ENCODE measurements at places on chromosomes 5 and 9. TPM values are rescaled to one million over a fixed set of nuclear protein-coding genes. Genes with fewer than 3 reads are reported as not detected.

- DNase-seq, result no peak
Observed at GRCh38 chr5:35502206-35502605, 115.5 kb upstream of the SPEF2 start.

DNA sequence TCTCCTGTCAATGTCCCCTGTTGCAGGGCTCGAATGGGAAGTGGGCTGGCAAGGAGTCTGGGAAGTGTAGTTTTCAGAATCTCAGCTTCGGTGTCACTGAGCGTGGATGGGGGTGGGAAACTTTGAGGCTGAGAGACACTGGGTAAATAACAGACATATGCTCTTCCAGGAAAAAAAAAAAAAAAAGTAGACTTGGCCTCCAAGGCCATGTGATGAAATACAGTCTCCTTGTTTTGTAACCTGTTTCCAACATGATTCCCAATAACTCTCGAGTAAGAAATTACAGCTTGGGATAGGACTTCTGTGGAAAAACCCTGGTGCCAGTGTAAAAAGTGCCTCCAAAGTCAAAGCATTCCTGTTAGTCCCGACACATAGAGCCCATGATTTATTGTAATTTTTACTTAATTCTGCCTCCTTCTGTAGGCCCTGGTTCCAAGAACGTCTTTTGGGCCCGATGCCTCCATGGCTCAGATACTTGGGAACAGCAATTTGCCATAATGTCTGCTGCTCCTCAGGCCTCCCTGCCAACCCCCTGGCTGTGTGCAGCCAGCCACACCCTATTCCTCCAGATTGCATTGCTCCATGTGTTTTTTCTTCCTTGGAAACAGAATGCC lies 119.5 kb upstream of the TNC start:
- no peak for DNase-seq

- no peak for DNase-seq
Observed at GRCh38 chr5:5524327-5524726, 101.8 kb downstream of the ICE1 start.

OR2S2 gene
- 0.27 TPM for total RNA-seq

DNA sequence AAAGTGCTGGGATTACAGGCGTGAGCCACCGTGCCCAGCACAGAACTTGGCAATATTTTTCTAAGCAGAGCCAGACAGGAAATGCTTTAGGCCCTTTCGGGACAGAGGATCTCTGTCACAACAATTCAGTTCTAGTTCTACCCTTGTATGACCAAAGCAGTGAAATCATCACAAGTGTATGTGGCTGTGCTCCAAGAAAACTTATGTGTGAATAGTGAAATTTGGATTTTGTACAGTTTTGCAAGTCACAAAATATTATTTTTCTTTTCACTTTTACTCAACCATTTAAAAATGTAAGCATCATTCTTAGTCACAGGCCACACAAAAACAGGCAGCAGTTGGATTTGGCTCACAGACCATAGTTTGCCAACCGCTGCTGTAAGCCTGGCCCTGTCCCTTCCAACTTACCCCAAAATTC lies 20.4 kb upstream of the PRUNE2 start:
- DNase-seq, result no peak

SCGB3A2 gene
- total RNA-seq, result 32.0 TPM

DNA sequence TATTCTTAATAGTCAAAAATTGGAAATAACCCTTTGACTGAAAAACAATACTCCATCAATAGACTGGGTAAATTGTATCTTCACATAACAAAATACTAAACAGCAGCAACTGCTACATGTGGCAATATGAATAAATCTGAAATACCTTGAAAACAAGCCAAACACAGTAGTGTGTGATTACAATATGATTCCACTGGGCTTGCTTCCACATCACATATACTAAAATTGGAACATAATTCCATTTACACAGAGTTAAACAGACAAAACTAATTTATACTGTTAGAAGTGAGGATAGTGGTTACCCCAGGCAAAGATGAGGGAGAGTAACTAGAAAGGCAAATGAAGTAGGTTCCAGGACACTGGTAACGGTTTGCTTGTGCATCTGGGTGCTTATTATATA lies 20.4 kb downstream of the FNIP1 start:
- no peak for DNase-seq

DNA sequence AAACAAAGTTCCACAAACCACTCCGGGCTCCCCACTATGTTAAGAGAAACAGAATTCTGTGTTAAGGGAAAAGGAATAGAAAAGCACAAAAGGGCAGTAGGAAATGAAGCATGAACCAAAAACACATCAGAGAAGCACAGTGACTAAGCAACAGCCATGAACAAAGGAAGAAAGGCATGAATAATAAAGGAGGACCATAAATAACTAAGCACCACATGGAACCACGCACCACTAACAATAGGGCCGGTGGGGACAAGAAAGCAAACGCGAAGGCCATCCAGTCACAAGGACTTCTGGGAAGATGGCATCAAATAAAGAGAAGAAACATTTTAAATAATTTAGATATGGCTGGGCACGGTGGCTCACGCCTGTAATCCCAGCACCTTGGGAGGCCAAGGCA lies 18.0 kb downstream of the PRUNE2 start:
- DNase-seq, result no peak

DNA sequence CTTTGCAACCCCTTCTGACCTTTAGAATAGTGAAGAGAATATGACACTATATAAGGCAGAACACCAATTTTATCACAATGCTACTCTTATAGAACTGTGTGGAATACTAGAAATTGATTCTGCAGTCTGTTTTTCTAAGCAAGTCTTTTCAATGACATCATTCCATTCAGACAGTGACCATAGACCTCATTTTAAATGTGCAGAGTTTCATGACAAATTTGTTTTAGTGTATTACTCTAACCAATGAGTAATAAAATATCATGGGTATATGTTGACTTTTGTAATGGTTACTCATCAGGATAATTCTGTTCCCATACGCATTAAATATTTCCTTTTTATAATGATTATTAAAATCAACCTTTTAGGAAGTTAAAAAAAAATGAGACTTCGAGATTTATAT lies 219.9 kb downstream of the COX7C start:
- no peak for DNase-seq

- DNase-seq, result no peak
Observed at GRCh38 chr5:149635394-149635793, 54.1 kb downstream of the ARHGEF37 start.

TEX48 gene
- total RNA-seq, result not detected

DNA sequence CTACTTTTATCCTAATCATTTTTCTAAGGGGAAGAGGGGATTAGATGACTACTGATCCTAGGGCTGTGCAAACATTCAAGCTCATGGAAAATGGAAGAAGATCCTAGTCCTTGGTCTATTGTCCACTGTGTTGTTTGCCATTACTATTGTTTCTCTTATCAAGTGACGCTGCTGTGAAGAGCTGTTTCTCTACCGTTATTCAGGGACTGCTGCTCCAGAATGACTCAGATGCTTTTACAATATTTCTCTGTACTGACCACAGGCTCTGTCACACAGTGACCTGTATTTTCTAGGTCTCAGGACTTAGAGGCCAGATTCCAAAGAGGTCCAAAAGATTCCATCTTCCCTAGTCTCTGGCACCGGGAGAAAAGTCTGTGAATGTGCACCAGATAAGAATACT lies 159.5 kb upstream of the CHD1 start:
- DNase-seq, result no peak

- DNase-seq, result no peak
Observed at GRCh38 chr9:101388507-101388993, 3.7 kb upstream of the BAAT start.

DNA sequence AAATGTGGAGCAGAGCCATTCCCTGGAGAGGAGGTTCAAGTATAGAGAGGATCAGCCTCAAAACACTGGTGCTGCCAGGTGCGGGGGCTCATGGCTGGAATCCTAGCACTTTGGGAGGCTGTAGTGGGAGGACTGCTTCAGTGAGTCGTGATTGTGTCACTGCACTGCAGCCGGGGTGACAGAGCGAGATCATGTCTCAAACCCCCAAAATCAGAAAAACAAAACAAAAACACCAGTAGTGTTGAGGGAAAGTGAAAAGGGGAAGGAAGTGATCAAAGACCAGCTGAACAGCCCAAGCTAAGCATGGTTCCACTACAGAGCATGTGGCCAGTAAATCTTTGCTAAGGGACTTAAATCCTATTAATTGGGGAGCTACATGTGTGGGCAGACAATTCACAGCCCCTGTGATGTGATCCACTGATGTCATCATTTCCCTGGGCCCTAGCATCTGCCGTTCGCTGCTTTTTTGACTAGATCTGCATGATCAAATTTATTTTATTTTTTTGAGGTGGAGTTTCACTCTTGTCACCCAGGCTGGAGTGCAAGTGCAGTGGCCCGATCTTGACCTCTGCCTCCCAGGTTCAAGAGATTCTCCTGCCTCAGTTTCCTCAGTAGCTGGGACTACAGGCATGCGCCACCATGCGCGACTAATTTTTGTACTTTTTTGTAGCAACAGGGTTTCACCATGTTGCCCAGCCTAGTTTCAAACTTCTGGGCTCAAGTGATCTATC lies 2.7 kb upstream of the PCBD2 start:
- no peak for DNase-seq

ABITRAM gene
- total RNA-seq, result 13.7 TPM

OGN gene
- 43.5 TPM for total RNA-seq

PHF24 gene
- 0.08 TPM for total RNA-seq

IL3 gene
- total RNA-seq, result 0.37 TPM

GRCh38 chr5:143011585-143011984 lies 241.4 kb downstream of the ARHGAP26 start:
- DNase-seq, result no peak

CCL27 gene
- total RNA-seq, result not detected

GRCh38 chr5:436641-436975 lies 6.4 kb upstream of the EXOC3 start:
- no peak for DNase-seq

GRCh38 chr9:84827216-84827765 lies 157.8 kb downstream of the NTRK2 start:
- DNase-seq, result no peak

GRCh38 chr9:114790521-114790920 lies 15.3 kb downstream of the TNFSF15 start:
- no peak for DNase-seq

DNA sequence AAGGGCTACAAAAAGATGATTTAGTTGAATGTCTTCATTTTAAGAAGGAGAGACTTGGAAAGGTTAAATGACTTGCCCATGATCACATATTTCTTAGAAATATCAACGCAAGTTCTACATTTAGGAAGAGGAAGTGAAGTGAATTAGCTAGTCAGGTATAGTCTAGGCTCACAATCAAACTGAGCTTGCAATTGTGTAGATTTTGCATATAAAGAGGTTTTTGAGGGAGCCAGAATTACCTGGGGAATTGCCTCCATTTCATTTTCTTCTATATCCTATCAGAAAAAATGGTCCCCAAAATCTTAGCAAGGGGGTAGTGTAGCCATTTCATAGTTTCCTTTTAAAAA lies 71.3 kb downstream of the MFAP3 start:
- DNase-seq, result no peak

RECK gene
- 15.3 TPM for total RNA-seq

- peak; percentile 69 for DNase-seq
Observed at GRCh38 chr5:61768692-61769281, 436.7 kb downstream of the ZSWIM6 start.

ANKDD1B gene
- 4.7 TPM for total RNA-seq

DNA sequence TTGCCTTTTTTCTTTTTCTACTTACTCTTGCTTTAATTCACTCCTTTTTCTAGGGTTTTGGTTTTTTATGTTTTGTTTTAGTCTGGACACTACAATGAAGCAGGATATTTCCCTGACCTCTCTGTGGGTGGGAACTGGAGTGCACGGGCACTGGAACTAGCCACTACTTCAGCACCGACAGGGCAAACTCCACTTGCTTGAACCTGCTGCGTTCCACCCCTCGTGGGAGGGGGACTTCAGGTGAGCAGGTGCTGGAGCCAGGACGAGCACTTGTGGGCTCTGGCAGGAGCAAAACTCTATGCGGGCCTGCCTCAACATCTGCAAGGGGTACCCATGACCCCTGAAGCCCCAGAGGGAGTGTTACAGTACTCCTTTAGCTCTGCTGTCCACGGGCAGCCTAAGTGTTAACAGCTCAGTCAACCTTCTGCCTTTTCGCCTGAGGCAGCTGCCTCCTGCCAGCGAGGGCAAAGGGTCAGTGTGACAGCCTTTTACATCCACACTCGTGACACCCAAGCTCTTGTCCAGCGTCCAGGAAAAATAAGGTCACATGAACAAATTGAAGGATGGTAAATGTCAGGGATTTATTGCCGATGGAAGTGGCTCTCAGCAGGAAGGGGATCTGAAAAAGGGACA lies 144.1 kb upstream of the NFIL3 start:
- peak; percentile 22 for DNase-seq

- no peak for DNase-seq
Observed at GRCh38 chr5:132013711-132014110, 2.3 kb upstream of the ACSL6 start.

PCA3 gene
- total RNA-seq, result not detected

PCDHGA12 gene
- total RNA-seq, result 0.70 TPM

- no peak for DNase-seq
Observed at GRCh38 chr9:127767410-127767809, 11.1 kb downstream of the SH2D3C start.

GRCh38 chr5:109170629-109171350 lies 239.0 kb downstream of the PJA2 start:
- DNase-seq, result no peak

DNA sequence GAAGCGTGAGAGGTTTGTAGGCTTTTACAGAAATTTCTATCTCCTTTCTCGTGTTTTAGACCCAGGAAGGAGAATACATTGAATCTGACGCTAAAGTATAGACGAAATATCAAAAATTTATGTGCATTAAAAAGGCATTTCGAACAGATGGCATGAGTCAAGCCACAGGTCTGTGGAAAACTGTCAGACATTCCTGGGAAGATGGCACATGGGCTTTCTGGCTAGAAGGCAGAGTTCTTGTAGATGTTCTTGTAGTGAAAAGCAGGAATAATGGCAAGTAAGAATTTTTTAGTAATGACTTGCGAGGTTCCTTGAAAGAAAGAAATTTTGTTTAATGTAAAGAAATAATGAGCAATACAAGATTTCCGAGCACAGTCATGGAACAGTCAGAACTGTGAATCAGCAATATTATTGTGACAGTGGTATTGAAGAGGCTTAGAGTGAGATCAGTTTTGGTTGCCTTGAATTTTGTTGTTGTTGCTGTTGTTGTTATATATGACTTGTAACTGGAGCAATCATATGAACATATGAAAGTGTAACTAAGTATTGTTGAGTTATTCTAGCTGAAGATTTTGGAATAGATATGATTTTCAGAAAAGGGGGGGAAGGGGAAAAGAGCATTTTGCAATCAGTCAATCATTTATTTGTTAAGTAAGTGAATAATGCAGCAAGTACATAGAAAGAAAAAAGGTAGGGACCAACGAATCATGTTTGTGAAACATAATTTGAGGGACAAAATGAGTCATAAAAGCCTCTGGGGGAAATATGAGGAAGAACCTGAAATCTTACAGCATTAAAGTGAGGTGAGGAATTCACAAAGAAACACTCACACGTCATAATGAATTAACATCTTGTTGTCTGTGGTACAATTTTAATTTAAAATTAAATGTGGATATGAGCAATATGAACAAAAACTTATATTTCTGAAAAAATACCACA lies 339.0 kb upstream of the CTNND2 start:
- DNase-seq, result no peak

PLAC8L1 gene
- 1.5 TPM for total RNA-seq

EDIL3 gene
- 42.4 TPM for total RNA-seq

HAPLN1 gene
- total RNA-seq, result 49.7 TPM
